ENCODE measurements at places on chromosomes 2 and 18. TPM values are rescaled to one million over a fixed set of nuclear protein-coding genes. Genes with fewer than 3 reads are reported as not detected.

- no peak for DNase-seq
These were observed 14.9 kb downstream of the ESPNL start for GRCh38 chr2:238114851-238115660.

DNA sequence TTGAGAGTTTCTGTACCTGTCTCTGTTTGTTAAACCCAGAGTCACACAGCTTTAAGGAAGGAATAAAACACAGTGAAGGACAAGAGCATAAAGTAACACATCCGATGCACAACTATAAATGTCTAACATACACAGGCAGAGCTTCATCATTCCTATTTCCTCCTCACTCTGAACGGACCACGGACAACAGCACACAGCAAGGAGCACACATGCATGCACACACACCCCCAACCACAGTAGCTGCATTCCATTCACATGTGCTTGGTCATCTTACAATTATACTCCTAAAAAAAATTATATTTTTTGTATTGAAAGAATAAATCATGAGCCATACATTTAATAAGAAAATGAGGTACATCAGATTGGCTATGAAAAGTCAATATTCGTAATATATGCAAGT lies 58.3 kb downstream of the ID2 start:
- DNase-seq = no peak

- DNase-seq = no peak
These were observed 41.1 kb downstream of the STK17B start for GRCh38 chr2:196130039-196130825.

GRCh38 chr18:13061630-13062189 lies 70.5 kb downstream of the CEP192 start:
- DNase-seq = no peak

GRCh38 chr2:219387306-219388120 lies at the start of gene DNPEP:
TSS of gene DNPEP (minus strand) at chr2:219387912. CDS start at chr2:219387794, 118 bp downstream.
- DNase-seq = peak; percentile 87

- no peak for DNase-seq
These were observed 268.0 kb upstream of the TANK start for GRCh38 chr2:160892204-160892603.

DNA sequence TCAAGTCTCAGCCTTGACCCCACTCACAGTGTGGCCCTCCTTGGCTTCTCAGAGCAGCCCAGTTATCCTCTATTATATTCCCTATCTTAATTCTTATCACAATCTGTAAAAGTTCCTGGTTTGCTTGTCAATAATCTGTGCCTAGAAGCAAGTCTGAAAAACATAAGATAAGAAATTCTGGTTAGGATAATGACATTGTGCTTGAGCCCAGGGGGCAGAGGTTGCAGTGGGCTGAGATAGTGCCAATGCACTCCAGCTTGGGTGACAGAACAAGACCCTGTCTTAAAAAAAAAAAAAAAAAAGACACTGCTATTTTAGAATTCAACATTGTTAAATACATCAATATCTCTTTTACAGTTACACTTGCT lies 63.9 kb downstream of the TMEM131 start:
- no peak for DNase-seq

DNA sequence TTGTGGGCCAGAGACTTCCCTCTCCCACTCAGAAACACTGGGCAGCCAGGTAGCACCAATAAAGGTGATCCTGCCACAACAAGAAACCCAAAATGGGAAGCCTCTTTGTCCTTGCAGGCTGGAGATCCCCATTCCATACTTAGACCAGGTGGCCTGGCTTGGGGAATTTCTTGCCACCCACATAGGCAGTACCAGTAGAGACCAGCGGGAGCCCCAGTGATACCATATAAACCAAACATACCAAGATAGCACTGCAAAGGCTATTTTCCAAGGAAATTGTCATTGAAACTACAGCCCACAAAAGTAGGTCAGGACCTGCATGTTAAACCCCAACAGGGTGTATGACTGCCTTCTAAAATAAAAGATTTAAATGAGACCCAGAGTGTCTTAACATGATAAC lies 171.6 kb downstream of the DIS3L2 start:
- no peak for DNase-seq

Gene MYCN
- polyA plus RNA-seq = 38.3 TPM

DNA sequence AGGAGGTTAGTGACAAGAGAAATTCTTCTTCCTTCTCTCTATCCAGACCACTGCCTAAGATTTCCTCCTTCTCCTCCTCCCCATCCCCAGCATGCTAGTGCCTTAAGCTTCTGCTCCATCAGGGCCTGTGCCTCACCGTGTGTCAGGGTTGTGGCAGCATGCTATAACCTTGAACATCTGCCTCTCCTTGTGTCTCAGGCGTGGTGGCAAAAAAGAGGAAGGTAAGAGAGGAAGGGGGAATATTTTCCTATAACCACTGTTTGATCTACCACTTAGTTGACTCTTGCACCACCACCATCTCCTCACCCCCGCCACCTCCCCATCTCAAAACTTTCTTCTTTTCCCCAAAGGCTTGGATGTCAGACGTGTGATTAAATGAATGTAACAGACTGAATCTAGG lies 38.3 kb upstream of the PEX13 start:
- no peak for DNase-seq

Gene HOXD4
- polyA plus RNA-seq = 80.8 TPM

Gene RGPD4
- not detected for polyA plus RNA-seq

DNA sequence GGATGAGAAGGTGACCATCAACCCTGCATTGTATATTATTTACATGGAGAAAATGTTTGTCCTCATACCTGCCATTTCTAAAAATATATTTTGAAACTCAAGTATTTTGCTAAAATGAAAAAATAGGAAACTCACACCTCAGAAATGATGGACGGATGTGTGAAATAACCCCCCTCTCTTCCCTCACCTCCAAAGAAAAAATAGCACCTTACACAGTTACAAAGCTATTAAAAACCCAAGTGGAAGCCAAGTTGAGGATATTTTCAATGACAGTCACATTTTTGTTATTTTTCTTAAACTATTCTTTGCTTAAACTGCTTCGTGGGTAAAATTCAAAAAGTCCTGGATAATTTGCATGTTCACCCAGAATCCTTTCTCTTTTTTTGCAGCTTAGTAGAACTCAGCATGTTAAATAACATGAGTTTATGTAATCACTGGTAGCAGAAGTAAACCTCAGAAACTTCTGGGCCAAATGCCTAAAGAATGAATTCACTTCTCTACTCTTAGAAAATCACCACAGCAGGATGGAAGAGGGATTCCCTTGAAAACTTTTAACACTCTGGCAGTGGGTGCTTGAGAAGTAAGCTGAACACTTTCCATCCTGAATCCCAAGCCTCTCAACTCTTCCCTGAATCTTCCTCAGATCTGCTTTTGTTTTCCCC lies 768 bp downstream of the DSC1 start:
- DNase-seq = no peak

Gene KLF7
- 24.5 TPM for polyA plus RNA-seq

GRCh38 chr18:3624935-3625741 lies 175.2 kb downstream of the TGIF1 start:
- no peak for DNase-seq

Gene CDH19
- polyA plus RNA-seq = 0.18 TPM

DNA sequence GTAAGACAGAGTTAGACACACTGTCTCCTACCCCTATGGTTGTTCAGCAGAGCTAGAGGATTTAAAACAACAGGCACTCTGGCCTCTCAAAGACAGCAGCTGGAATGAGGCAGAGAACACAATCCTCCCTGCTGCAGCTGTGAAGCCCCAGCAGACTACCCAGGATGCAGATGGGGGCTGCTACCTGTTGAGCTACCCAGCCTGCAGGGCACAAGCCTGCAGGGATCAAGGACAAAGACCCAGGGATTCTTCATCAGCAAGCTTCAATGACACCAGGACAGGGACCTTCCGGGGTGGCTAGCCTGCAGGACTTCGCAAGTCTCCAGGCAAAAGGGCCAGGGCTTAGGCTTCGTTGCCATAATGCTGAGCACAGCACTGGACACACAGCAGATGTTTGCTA lies 27.2 kb downstream of the GALNT14 start:
- DNase-seq = no peak

Gene AGXT
- 0.17 TPM for polyA plus RNA-seq

- DNase-seq = no peak
These were observed 640.2 kb downstream of the STK39 start for GRCh38 chr2:167607211-167607610.

GRCh38 chr2:188787021-188787657 lies 187.0 kb upstream of the COL3A1 start:
- no peak for DNase-seq

DNA sequence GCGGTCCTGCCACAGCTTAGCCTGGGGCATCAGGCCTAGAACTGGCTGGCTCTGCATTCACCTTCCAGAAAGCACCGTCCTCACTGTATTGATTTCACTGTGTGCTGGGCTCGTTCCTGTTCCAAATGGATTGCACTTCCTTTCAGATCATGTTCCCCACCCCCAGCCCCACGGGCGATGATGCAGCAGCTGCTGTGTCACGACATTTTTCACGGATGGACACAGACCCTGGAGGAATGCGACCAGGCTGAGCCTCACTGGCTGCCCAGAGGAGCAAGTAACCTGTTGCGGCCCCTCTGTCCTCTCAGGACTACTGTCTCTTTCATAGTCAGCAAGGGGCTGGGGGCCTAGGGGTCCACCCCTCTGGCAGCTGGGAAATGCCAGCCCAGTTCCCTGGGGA lies 50.3 kb downstream of the CAPN13 start:
- DNase-seq = no peak

Gene FOXI3
- 0.11 TPM for polyA plus RNA-seq

GRCh38 chr2:232275670-232276069 lies 102.9 kb upstream of the ALPP start:
- DNase-seq = no peak

- DNase-seq = no peak
These were observed 230.7 kb downstream of the KCNH7 start for GRCh38 chr2:162607915-162608314.

DNA sequence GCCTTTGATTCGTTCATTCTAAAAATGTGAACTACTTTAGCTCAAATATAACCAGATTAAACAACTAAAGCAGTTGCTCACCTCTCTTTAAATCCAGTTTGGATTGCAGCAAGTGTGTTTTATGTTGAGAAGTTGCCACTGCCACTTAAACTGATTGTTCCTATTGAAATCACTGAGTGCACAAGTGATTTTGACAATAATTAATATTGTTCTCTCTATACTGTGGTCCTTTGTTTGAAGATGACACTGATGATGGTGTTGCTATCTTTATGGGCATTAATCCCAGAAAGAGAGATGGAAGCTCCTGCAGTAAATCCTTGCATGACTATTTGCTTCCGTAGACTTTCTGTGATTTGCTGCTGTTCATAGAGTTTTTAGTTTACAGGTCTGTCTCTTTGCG lies 251.4 kb upstream of the ZEB2 start:
- no peak for DNase-seq

Gene FAM237A
- polyA plus RNA-seq = not detected

GRCh38 chr2:26243470-26244308 lies 743 bp downstream of the HADHA start:
- no peak for DNase-seq

Gene REG1B
- not detected for polyA plus RNA-seq

Gene TEKT4
- not detected for polyA plus RNA-seq

- DNase-seq = no peak
These were observed 504.9 kb downstream of the CCDC85A start for GRCh38 chr2:56688661-56689060.

Gene ZBTB7C
- polyA plus RNA-seq = 12.3 TPM

GRCh38 chr2:25043241-25043867 lies 1.5 kb downstream of the EFR3B start:
- no peak for DNase-seq

DNA sequence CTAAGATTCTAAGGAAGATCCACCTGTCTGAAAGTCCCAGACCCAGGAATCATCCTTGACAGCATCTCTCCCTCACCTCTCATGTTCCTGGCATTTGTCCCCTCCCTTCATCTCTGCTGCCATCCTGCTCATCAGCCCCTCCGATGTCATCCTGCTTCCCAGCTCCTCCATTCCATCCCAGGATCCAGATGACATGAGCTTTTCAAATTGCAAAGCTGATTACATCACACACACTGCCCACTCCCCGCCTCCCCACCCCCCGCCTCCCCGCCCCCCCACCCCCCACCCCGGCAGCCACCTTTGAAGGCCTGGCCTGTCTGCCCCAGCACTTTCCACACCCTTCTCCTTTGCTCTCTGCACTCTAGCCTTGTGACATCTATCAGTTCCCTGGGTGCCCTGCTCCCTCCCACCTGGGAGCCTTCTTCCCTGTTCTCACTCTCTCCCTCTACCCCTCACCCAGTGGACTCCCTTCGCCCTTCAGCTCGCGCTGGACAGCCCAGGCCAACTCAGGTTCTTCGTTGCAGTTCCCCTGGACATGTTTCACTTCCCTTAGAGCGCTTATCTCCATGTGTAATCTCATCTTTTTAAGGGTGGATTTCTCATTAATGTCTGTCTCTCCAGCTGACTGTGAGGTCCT lies 61.6 kb downstream of the DNMT3A start:
- DNase-seq = no peak

Gene ALLC
- not detected for polyA plus RNA-seq

DNA sequence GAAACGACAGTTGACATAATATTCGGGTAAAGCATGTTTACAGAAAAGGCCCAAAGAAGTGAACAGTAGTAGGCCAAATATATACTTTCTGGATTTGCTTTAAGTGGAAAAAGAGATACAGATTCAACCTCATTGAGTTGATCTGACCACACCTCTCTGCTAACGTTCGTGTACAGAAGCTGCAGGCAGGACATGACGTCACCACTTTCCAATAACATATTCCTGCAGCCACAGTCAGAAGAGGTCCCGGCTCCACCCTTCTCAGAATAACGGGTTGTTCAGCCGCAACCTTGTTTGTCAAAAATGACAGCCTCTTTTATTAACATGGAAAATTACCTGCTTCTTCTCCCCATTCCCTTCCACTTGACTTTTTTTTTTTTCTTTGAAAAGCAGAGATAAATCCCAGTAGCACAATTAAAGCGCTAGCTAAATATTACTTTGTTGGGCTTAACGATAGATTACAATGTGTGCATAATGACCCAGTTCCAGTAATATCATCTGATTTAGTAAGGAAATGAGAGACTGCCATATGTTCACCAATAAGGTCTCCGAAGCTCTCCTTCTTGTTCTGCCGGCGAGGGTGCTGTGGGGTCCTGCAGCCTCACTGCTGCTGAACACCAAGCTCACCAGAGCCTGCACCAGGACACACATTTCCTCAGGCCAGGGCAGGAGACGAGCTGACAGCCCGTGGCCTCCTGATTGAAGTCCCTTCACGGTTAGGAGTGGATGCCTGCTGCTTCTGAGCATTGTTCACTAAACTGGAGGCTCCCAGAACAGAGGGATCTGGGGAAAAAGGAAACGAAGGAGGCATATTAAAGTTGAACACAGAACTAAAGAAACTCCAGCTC lies 451.0 kb upstream of the SALL3 start:
- no peak for DNase-seq

- DNase-seq = no peak
These were observed 4.2 kb upstream of the TSPYL6 start for GRCh38 chr2:54260241-54260595.

Gene SCN7A
- 9.7 TPM for polyA plus RNA-seq

Gene ACMSD
- polyA plus RNA-seq = 42.5 TPM

GRCh38 chr2:207092818-207093217 lies 72.9 kb downstream of the KLF7 start:
- DNase-seq = no peak

Gene PROKR1
- 0.37 TPM for polyA plus RNA-seq
